ENCODE measurements at places on chromosomes 4 and X. TPM values are rescaled to one million over a fixed set of nuclear protein-coding genes. Genes with fewer than 3 reads are reported as not detected.
A peak's percentile ranks its signal among the peaks of the same experiment; 100 is the strongest.

- no peak for DNase-seq
Measured at GRCh38 chr4:53208753-53209152, 157.1 kb downstream of the SCFD2 start.

DNA sequence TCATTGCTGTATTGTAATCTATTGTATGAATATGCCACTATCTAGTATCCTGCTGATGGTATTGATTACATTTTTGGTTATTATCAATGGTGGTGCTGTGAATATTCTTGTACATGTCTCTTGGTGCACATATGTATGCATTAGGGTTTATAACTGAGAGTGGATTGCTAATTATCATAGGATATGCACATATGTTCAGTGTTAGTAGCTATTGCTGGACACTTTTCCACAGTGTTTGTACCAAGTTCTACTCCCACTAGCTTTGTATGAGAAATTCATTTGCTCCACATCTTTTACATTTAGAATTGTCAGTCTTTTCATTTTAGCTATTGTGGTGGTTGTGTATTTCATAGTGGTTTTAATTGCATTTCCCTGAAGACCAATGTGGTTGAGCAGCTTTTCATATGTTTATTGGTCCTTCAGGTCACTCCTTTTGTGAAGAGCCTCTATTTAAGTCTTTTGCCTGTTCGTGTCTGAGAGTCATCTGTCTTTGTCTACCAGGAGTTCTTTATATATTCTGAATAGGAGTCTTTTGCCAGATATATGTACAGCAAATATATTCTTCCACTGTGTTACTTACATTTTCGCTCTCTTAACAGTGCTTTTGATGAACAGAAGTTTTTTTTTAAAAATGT lies 87.1 kb downstream of the TBC1D19 start:
- no peak for DNase-seq

- no peak for DNase-seq
Measured at GRCh38 chrX:119266364-119266995, 30.4 kb downstream of the PGRMC1 start.

- DNase-seq, result no peak
Measured at GRCh38 chr4:75723163-75724065, 963 bp upstream of the USO1 start.

DNA sequence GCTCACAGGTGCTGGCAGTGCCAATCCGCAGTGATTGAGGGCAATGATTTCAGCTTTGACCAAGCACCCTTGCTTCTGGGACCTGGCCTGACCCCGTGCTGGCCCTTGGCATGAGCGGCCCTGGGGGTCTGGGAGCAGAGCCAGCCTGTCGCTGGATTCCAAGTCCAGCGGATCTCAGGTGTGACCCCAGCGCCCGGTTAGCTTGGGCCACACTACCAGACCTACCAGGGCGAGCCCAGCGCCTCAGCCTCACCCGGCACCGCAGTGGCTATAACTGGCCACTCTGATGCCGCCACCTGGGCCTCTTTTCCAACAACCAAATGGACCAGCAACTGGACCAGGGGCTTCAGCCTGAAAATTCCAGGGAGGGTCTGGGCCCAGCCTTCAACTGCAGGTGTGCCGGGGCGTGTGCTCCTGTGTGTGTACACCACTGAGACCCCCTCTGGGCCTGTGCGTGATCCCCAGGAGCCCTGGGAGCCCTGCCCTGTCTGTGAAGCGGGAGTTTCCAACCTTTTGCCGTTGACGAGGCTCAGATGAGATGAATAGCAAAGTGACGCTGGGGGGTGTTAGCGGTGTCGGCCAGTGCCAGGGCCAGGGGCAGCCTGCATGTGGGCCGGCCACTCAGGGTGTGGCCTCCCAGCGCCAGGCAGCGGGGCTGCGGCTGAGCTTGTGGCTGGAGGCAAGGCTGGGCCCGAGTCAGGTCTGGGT lies 658 bp downstream of the SH3TC1 start:
- DNase-seq, result no peak

- no peak for DNase-seq
Measured at GRCh38 chr4:68368691-68369131, 18.8 kb upstream of the YTHDC1 start.

- DNase-seq, result no peak
Measured at GRCh38 chr4:183950536-183950935, 45.4 kb downstream of the STOX2 start.

GRCh38 chr4:65311120-65311519 lies 359.2 kb downstream of the EPHA5 start:
- no peak for DNase-seq

DNA sequence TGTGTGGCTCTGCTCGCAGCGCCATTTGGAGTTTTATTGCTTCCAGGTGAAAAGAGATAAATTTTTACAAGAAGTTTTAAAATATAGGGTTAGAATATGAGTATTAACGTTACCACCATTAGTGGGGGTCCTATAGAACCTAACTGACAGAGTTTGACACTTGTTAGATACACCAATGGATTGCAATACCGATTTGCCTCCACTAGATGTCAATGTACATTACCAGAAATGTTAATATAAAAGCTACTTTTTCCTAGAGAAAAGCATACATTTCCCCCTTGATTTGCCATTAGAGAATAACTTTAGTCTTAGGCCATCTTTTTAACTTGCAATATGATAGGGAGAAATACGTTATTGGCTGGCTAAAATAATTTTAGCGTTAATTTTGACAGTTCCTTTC lies 108.4 kb downstream of the LINC00632 start:
- DNase-seq, result no peak

- no peak for DNase-seq
Measured at GRCh38 chr4:142516686-142517526, 329.2 kb downstream of the INPP4B start.

DNA sequence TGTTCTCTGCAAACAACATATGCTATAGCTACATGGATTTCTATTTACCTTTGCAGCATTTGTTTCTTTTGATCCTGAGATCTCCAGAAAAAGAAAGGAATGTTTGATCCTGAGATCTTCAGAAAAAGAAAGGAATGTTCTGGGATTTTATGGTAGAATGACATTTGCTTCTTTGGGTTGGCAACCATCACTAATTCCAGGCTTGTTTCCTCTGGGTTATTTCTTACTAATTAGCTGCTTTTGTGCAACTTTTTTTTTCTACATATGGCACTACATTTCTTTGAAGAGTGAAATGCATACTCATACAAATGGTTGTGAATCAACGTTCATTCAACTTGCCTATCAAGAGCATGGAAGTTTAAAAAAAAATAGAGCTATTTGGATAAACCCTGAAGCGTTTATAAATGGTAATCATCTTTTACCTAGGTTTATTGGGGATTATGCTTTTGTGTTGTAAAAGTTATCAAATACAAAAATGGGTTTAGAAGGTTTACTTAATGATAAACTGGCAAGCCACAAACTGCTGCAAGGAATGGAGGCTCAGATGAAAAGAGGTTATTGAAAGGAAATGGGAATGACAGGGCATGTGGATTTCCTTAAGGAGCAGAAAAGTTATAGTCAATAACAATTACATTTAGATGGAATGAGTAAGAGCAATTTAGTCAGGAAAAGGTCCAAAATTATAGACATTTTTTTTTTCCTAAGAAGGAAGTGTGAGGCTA lies 95.6 kb upstream of the PCDH18 start:
- DNase-seq, result no peak

DNA sequence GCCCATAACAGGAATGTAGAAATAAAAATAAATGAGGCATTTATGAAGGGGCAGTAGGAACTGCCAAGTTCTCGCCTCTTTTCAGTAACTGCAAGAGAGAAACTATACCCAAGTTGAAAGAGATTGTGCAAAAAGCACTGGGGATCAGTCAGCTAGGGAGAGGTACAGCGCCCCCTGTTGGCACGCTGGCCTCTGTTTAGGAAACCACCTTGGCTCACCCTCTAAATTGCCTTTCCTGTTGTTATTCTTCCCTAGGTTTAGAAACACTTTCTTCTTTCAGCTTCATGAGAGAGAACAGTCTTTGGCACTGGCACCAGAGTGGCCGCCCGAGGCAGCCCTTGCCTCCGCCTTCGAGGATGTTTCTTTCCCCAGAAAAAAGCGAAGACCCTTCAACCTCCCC lies 348.5 kb downstream of the MID1IP1 start:
- DNase-seq, result peak; percentile 42

DNA sequence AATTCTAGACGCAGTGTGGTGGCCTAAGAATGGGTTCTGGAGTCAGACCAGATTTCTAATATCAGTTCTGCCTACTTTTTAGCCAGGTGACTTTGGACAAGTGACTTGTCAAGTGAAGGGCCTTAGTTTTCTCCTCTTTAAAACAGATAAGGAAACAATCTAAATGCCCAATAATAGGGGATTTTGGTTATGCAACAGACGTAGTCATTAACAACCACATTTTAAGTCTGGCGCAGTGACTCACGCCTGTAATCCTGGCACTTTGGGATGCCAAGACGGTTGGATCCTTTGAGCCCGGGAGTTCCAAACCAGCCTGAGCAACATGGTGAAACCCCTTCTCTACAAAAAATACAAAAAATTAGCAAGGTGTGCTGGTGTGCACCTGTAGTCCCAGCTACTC lies 2.1 kb upstream of the ZMYM3 start:
- no peak for DNase-seq

DNA sequence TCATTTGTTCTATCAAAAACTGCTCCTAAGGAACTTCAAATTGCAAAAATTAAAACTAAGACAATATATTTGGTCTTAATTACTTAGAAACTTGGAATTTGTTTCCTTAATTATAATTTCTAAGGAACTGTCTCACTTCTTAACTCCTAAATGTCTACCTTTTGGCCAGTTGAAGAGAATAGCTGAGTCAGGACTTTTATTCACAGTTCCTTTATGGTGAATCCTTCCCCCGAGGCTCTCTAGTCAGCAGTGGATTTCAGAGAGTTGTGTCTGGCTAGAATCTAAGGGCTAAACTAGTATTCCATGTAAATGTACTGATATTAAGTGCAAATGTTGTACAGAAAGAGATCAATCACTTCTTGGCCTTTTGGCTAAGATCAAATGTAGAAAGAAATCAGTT lies 69.3 kb downstream of the AMMECR1 start:
- no peak for DNase-seq

- no peak for DNase-seq
Measured at GRCh38 chr4:56235725-56236124, 151.6 kb downstream of the AASDH start.

GRCh38 chr4:175657571-175657970 lies 154.5 kb downstream of the GPM6A start:
- DNase-seq, result no peak

- DNase-seq, result no peak
Measured at GRCh38 chr4:128768373-128768996, 41.0 kb upstream of the JADE1 start.

DNA sequence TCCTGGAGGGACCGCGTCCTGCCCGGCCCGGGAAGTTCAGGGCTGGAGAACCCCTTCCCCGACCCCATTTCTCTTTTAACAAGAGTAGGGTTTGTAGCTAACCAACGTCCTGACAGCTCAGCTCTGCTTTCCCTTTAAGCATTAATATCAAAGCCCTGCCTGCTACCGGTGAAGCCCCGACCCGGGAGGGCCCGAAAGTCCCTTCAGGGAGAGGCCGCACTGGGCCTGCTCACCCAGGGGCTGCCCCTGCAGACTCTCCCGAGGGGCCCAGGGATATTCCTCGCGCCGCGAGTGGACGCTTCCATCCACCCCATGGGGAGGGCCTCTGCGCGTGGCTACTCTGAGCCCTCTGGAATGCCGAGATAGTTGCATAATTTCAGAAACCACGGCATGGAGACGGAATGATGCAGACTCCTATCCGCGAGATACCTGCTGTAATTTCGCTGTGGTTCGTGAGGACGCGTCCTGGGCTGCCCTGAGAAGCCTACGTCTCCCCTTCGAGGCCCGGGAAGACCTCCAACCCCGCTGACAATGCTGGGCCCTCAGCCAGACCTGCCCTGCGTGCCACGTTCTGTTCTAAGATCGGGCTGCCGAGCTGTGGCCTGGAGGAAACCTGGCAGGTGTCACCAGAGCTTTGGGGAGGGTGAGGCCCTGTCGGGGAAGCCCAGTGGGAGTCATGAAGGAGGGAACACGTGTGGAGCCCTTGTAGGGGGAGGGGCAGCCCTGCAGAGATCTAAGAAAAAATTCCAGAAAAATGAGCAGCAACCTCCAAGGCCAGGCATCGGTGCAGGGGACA lies 999 bp upstream of the CTBP1 start:
- DNase-seq, result no peak

DNA sequence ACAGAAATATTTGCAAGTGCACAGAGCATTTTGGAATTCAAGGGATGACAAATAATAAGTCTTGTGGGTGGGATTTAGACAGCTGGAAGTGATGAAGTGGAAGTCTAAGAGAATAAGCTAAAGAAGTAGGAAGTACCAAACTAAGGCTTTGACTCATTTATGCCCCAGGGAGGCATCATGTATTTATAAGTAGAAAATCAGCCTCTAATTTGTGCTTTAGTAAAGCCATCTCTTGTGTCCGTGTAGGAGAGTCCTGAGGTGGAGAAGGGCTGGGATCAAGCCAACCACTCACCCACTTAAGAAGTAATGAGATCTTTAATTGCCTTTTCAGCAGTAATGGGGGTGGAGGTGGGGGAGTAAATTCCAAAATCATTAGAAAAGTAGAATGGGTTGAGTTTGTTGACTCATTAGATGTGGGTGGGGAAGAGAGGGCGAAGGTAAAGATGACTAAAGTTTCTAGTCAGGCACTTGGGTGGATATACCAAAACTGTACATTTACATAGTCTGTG lies 356.7 kb downstream of the STIM2 start:
- DNase-seq, result no peak

GRCh38 chrX:43973249-43974099 lies at the start of gene NDP:
NDP (minus strand) TSS chrX:43973390; CDS start chrX:43958645, 14,745 bp downstream.
- no peak for DNase-seq

GRCh38 chr4:71609167-71609566 lies 174.7 kb downstream of the GC start:
- no peak for DNase-seq

DNA sequence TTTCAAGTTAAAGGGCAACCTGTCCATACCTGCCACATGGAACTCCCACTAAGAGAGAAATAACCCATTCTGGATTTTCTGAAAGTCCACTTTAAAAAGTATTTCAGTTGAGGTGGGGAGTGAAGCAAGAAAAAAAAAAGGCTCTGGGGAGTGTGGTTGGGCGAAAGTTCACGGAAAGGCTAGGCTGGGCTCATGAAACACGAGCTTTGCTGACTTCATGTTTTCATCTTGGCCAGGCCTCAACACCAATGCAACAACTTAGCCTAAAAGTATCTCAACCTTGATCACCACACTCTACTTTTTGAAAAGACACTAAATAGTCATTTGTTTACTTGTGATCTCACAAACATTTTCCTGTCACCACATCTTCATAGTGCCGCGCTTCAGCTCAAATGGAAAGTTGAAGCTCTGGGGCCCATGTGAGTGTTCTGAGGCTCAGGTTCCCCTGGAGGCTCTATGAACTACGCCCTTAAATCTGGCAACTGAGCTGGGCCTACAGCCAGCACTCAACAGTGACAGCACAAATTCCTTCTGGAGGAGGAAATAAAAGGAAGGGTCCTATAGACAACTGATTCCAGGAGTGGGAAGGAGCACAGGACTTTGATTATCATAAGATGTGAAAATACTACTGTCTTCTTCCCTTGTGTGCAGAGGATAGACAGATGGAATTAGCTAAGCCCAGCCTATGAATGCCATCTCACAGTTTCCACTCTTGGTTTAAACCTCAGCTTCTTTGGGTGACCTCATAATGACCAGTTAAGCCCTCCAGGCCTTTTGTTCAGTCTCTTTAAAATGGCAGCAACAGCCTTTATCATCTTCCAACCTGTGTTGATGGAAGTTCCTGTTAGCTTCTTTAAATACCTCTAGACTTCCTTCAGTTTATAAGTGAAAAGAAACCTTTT lies 5.1 kb downstream of the CD40LG start:
- no peak for DNase-seq

- DNase-seq, result no peak
Measured at GRCh38 chr4:184599492-184600135, 49.6 kb downstream of the CASP3 start.

The SYP gene
- 0.33 TPM for total RNA-seq

The FDCSP gene
- total RNA-seq, result 0.75 TPM

The F8A1 gene
- total RNA-seq, result 14.7 TPM

The PRSS48 gene
- not detected for total RNA-seq

The EREG gene
- 0.22 TPM for total RNA-seq

Data from mesothelial cell of epicardium (in vitro differentiated cells).